ENCODE measurements at places on chromosomes 5 and 9.

DNA sequence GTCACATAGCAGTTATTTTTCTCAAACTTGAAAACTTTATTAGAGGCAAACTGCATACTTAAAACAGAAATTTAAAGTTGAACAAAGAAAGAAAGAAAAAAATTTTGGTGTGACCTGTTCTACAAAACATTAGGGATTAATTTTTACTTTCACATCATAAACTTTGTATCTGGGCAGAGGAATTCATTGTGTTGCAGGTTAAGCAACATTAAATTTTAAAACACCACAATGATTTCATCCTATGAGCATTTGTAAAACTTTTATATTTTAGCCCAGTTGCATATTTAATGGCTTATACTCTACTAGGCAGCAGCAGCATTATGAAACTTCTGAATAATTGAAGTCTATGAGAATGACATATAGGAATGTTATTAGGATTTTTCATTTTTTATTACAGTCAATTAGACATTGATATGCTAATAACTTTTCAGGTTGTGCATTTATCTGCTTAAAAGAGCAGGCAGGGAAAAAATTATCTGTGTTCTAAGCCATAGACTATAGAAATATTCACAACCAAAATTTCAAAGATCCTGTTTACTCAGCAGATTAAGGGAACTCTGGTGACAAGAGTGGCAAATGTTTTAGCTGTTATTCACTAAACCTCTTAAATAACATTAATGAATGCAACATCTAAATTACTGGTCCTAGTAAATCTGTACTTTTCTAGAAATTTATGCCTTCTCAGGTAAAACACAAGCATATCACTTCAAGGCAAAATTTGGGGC, 1088.5 kb upstream of the CDH6 start:
- no peak for DNase-seq

DNA sequence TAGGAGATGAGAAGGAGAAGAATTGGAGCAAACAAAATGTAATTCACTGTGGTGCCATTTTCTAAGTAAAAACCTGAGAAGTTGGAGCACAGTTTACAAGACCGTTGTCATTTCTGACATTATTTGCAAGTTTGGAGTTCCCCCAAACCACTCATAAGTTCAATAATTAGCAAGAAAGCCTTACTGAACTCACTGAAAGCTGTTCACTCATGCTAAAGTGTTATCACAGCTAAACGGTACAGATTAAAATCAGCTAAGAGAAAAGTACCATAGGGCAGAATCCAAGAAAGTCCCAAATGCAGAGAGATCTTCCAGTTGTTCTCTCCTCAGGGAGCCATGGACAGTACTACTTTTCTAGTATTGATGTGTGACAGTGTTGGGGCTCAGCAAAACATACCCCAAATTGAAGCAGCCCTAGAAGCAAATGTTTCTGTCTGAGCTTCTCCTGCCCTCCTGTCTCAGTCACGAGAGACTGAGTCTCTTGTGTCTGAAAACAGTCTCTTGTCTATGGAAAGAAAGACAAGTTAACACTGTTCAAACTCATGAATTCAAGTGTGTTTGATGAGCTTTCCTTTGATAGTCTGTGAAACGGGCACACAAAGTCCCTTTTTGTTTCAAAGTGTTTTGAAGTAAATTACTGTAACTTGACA, 221.2 kb downstream of the GABRG2 start:
- no peak for DNase-seq

- DNase-seq, result no peak
These were observed 14.7 kb downstream of the LRRC70 start for GRCh38 chr5:62593331-62593730.

DNA sequence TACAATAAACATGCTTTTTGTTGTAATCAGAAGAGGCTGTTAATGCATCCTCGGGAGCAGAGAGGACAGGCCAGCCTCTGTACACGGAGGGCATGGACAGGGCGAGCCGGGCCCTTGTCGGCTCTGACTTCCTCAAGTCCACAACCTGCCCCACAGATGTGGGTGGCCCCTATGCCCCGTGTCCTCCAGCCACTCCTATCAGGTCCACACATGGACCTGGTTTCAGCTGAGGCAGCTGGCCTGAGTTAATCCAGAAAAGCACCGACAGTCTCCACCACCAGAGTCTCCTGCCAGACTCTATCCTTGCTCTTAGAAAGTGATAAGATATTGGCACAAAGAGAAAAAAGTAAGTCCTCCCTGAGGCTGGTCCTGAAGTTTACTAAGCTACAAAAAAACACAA, 52.4 kb upstream of the PHYKPL start:
- no peak for DNase-seq

- DNase-seq, result no peak
These were observed 62.9 kb upstream of the ZNF622 start for GRCh38 chr5:16528382-16529110.

- no peak for DNase-seq
These were observed 29.6 kb downstream of the PTTG1 start for GRCh38 chr5:160451281-160451680.

DNA sequence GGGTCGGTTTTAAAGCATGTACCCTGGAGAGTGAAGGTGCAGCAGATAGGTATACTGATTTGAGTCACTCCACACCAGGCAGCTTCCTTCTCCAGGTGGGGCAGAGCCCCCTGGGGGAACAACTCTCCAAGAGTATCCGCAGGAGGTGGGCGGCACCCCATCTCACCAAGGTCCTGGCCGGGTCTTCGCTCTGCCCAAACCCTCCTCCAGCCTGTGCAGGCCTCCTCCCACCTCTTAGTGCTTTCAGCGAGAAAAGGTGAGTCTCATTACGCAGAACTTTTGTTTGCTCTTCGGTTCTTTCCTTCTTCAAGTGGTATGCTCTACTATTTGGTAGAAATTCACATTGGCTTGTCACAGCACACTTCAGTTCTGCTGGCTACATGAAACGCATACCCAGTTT, 13.7 kb downstream of the SPACA9 start:
- DNase-seq, result no peak

GRCh38 chr5:58299256-58299655, 160.6 kb downstream of the PLK2 start:
- DNase-seq, result no peak

DNA sequence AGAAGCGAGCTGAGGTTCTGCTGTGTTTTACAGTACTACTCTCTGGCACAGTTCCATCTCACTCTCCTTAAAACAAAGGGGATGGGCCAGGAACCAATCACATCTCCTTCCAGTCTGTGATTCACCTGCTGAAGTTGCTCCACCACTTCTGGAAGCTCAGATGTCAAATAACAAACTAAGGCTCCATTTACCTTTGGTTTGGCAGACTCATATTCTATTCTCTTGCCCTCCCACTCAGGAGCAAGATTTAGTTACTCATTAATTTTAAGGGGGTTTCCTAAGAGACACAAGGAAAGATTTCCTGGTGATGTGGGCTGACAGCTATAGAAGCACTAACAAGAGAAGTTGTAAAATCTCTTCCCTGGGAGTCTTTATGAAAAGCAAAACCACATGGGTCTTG, 37.8 kb upstream of the KIF2A start:
- no peak for DNase-seq

- DNase-seq, result no peak
These were observed 199.4 kb downstream of the ARRDC3 start for GRCh38 chr5:91183743-91184142.

DNA sequence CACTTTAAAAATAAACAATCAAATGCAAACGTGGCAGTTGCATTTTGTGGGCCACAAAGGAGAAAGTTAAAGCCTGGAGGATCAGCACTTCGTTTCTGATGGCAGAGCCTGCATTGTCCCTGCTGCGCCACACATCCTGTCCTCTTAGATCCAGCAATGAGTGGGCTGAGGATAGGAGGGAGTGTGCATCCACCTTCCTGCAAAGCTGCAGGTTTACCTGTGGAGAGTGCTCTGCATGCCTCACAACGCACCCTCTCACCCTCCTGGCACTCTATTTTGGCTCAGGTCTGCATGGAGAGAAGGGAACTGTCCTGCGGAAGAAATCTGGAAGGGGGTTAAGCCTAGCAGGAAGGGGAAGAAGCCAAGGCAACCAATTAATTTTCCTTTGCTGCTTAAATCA, 212.2 kb upstream of the SLC24A2 start:
- no peak for DNase-seq

DNA sequence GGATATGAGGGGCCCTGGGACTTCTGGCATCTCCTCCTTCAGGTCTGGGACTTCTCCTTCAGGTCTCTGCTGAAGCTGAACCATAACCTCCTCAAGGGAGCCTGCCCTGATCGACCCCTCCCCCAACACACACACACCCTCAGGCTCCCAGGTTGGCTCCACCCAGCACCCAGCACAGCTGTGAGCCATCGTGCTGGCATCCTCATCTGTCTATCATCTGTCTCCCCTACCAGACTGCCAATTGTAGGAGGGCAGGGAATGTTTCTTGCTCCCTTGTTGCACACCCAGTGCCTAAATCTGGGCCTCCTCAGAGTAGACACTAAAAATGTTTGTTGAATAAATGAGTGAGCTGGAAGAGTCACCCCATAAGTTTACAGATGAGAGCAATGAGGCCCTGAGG, 71.4 kb downstream of the LRSAM1 start:
- no peak for DNase-seq

GRCh38 chr5:122607818-122608217, 167.1 kb upstream of the SNX2 start:
- DNase-seq, result no peak

DNA sequence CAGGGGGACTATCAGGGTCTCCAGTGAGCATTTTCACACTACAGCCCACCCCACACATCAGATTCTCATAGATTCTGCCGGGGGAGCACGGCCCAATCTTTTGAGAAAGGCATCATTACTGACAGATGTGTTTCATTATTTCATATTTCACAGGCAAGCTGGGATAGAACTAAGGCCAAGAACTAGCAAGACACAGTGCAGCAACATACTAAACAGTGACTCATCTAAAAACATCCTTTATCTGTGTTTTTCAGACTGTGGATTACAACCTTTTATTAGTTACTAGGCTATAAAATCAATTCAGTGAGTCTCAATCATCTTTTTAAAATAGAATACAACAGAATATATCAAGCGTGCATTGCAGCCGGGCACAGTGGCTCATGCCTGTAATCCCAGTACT, 59.8 kb downstream of the CPLANE1 start:
- DNase-seq, result no peak

- no peak for DNase-seq
These were observed 415.8 kb upstream of the CDH10 start for GRCh38 chr5:25060575-25060974.

DNA sequence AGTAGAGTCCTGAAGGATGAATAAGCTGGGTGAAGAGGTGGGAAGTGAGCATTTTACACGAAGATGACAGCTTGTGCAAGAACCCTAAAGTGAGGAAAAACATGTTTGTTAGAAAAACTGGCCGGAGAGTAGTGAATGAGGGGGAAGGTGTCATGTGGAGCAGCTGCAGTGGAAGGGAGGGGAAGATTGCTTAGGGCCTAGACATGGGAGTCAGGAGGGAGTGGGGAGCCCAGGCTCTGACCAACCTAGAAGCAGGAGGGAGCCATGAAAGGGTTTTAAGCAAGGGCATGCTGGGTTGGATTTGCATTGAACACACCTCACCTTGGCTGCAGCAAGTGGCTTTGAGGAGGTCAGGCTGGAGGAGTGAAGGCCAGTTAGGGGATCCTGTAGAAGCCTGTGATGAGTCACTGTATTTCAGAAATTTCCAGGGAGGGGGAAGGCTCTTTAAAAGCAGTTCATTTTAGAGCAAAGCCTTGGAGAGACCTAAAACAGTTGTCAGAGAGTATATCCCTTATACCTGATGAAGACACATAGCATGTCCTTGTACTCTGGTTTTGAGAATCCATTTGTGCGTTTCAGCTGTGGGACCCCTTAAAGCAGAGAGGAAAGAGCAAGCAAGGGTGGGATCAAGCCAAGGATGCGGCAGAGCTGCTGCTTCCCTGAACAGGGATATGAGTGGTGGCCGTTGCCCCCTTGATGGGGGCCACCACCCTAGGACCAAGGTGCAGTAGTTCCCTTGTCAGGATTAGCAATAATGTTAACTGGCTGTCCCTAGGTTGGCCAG, 45.4 kb downstream of the ANGPTL2 start:
- DNase-seq, result no peak

DNA sequence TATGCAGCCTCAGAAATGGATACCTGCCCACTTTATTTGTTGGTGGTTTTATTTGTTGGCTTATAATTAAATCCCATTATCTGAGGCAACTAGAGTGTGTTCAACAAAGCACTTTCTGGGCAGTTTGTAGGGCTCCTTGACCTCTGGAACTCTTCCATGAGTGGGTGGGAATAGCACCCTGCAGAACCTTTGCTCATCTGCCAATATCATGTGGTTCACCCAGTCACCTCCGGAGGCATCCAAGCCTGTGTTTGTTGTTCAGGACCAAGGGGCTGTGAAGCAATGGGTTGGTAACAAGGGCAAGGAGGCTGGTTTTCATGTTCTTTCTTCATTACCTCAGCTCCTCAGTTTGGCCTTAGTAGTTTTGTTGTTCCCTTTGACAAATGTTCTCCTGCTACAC, 314.0 kb downstream of the NDUFS4 start:
- no peak for DNase-seq

DNA sequence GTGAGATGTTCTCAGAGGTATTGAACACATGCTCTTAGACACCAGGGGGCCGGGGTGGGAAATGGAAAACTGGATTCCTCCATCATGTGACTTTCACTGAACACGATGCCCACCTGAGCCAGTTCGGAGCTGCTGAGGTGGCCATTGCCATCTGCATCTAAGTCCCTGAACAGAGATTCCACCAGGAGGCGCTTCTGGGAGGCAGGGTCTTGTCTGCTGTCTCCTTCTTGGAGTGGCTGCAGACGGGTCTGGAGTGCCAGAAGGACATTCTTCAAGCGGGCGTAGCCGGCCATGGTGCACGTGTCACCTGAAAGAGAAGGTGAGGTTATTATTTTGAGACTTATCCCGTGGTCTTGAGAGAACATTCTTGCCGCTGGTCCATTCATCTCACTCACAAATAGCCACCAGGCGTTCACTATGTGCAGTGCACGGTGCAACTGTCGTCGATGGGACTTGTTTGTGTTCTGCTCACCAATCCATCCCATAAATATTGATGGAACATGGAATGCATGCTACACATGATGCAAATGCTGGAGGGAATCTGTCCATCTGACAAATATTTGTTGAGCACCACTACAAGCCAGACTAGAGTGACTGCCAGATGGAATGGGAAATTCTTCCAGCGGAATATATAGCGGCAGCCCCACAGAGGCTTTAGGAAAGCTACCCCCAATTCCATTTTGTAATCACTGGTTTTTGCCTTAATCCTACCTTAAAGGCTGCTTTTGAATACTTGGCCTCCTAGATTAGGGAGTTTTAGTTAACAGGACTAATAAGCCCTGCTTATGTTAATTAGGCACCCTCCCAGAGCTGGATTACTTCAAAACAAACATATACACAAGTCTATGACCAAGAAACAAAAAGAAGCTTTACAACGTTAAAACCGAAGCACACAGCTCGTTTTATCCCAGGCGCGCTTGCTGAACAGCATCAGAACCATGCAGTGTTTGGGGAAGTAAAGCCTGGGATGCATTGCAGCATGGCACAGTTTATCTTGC, 264.8 kb downstream of the HSPA4 start:
- no peak for DNase-seq
